ENCODE measurements at places on chromosomes 5 and 9.
A peak's percentile ranks its signal among the peaks of the same experiment; 100 is the strongest.

DNA sequence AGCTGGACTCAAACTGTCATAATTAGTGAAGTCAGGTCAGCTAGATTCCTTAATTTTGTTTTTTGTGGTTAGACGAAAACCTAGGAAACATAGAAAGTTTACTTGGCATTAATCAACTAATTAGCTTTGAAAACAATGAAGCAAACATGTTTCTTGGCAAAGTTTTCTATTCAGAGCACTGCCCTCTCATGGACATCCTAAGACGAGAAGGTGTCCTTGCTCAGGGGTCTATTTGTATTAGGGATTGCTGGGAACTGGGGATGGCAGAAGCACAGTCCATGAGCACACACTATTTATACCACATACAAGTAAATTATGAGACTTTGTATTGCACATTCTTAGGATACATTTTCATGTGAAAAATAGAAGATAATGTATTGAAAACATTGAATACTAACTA, 49.7 kb downstream of the POC5 start:
- DNase-seq = no peak

- no peak for DNase-seq
Observed at GRCh38 chr9:136952321-136952850, 313 bp downstream of the LCN12 start.

- no peak for DNase-seq
Observed at GRCh38 chr9:15885464-15885863, 332.6 kb downstream of the CCDC171 start.

- no peak for DNase-seq
Observed at GRCh38 chr9:85723215-85723614, 18.5 kb downstream of the AGTPBP1 start.

- no peak for DNase-seq
Observed at GRCh38 chr9:84139296-84140070, 158.9 kb downstream of the RMI1 start.

GRCh38 chr5:41219658-41220269, 6.4 kb upstream of the C6 start:
- no peak for DNase-seq

- no peak for DNase-seq
Observed at GRCh38 chr9:134216961-134217360, 52.6 kb upstream of the RNU6ATAC start.

GRCh38 chr5:137598399-137598798, 99.3 kb upstream of the SPOCK1 start:
- DNase-seq = no peak

DNA sequence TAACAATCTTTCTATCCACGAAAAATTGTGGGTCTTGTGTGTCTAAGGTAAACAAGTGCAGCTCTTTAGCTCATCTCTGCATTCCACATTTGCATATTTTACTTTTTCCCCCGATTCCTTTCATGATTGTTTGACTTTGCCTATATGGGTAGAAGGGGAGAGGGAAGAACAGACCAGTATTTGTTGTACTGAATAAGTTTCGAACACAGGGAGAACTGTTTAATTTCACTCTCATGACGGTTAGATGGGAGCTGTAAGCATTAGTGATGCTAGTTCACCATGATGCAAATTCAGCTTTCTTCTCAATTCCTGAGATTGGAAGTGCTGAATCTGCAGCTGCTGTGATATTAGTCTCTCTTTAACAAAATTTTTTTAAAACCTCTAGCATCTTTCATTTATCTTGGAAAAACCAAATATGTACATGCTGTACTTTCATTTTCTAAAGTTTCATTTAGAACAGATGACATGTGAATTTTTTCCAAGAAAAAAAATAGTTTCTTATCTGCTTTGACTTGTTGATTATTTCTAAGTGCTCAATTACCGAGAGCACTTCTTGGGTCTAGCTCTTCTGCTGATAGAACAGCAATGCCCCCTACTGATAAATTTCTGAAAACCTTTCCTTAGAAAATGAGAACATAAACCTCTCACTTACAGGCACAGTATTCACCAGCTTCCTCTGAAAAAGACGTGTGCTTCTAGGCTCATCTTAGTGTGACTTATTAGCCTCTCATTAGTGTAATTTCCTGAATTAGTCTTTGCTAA, 149.5 kb downstream of the BAAT start:
- DNase-seq = peak; percentile 16

DNA sequence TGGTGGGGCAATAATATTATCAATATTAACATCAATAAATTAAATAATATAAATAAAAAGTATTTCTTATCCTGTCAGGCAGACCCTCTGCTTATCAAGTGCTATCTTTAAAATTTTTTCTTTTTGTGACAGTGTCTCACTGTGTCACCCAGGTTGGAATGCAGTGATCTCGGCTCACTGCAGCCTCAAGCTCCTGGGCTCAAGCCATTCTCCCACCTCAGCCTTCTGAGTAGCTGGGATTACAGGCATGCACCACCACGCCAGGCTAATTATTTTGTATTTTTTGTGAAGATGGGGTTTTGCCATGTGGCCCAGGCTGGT, 53.2 kb downstream of the NDST1 start:
- DNase-seq = no peak

DNA sequence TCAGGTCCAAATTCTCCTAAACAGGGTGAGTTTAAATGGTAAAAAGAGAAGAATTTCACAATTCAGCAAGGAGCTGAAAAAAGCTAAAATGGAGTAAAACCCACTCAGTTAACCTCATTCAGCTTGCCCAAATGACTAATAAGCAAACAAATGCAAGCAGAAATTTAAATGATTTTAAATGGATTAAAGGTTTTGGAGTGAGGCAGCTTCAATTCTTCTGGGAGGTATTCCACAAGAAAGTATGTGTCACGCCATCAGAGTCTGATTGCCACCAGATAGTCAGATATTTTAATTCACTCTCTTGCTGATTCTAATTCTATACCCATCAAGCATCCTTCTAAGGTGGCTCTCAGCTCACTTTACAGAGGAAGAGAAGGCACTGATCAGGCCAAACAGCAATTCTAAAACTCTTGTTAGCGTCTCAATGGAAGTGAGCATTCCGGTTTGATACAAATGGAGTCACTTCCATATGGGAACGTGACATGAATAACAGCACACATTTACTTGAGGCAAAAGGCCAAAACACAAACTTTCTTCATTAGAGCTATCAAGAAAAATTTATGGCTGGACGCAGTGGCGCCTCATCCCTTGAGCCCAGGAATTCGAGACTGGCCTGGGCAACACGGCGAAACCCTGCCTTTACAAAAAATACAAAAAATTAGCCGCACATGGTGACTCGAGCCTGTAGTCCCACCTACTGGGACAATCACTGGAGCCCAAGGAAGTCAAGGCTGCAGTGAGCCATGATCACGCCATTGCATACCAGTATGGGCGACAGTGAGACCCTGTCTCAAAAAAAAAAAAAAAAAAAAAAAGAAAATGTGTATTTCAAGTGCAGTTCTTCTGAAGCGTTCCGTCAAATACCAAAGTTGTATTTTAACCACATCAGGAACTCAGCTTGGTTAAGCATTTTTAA, 2.0 kb downstream of the CLK4 start:
- no peak for DNase-seq

GRCh38 chr5:179124853-179125788, 64.9 kb downstream of the ZNF354C start:
- no peak for DNase-seq

GRCh38 chr9:86795047-86795442, 152.3 kb downstream of the GAS1 start:
- DNase-seq = no peak

GRCh38 chr9:21782205-21782604, 20.2 kb upstream of the MTAP start:
- DNase-seq = no peak

DNA sequence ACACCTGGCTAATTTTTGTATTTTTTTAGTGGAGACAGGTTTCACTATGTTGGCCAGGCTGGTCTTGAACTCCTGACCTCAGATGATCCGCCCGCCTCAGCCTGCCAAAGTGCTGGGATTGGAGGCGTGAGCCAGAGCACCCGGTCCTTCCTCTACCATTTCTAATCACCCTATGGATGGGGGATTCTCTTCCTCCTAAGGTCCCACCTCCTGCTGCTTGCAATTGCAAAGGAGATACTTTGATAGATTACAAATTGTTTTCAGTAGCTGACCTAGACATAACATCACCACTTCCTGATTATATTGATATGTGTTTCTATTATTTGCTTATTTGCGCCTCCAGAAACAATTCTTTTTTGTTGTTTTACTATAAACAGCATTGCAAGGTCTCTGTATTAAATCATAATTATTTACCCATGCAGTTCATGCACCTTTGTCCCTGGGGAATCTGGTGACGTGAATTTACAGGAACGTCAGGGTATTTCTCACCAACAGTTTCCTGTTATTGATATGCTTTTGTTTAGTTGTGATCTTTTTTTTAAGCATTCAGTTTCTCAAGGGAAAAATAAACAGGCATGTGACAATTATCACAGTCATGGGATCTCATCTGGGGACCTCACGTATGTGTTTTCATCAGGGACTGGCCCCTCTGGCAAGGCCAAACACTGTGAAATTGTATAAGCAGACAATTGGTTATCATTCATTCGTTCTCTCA, 43.2 kb downstream of the ESM1 start:
- DNase-seq = no peak

GRCh38 chr5:96006291-96006690, 44.6 kb upstream of the ELL2 start:
- no peak for DNase-seq

DNA sequence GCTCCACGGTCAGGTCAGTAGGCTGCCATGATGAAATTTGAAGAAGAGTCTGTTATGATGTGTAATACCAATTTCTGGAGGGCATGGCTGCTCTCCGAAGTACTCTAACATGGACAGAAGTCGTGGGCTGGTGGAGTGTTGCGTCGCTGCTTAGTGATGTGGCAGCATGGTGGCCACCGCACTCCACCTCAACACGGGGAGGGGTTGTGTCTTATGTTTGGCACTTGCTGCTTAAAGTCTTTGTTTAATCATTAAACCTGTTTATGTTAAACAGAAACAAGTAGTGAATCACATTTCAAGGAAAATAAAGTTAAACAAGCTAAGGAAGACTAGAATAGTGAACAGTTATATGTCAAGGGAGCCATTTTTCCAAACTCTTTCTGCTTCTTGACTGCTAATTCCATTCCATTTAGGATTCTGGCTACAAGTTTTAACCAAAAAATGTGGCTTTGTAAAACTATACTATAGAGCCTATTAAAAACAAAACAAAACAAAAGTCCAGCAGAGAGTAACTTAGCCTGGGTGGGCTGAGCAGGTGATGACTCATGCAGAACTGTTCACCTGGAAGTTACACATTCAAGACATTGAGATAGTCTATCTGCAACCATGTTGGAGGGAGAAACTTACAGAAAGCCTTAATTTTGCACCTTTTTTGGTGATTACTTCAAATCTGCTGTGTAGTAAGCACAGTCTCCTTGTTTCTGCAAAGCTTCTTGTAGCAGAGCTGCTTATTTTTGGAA, 9.5 kb downstream of the HABP4 start:
- no peak for DNase-seq

GRCh38 chr5:173035904-173036707, 20.0 kb upstream of the CREBRF start:
- DNase-seq = no peak

DNA sequence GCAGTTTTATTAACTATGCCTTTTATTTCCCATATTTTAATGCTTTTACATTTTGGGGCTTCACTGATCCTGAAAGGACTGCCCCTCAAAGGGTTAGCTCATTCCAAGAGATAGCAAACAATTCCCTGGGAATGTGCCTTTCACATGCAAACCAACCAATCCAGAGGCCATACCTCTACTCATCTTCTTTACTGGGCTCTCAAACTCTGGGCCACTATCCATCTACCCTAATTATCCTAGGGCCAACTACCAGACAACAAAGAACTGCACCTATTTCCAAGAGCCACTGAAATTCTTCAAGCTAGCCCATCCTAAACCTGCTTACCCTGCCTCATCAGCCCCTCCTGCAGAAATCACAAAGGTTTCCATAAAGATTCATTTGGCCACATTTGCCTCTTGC, 364.7 kb downstream of the CDH12 start:
- no peak for DNase-seq

DNA sequence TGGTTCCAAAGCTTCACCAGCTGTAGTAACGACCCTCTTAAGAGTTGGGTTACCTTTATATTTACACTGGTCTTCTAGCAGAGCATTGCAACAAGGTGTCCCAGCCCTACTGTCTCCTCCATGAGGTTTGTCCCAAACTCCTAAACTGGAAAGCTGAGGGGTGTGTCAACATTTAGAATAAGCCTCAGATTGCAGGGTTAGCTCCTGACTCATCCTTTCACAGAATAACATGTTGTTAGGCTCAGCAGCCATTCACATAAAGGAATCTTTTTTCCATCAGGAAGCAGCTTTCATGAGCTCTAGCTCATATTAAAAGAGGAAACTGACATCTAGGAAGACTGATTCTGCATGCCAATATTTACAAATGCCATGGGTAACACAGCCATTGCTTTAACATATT, 238.7 kb downstream of the EFNA5 start:
- DNase-seq = no peak

- no peak for DNase-seq
Observed at GRCh38 chr5:149164731-149165130, 23.4 kb downstream of the ABLIM3 start.

GRCh38 chr5:152711801-152712388, 306.8 kb upstream of the NMUR2 start:
- no peak for DNase-seq

DNA sequence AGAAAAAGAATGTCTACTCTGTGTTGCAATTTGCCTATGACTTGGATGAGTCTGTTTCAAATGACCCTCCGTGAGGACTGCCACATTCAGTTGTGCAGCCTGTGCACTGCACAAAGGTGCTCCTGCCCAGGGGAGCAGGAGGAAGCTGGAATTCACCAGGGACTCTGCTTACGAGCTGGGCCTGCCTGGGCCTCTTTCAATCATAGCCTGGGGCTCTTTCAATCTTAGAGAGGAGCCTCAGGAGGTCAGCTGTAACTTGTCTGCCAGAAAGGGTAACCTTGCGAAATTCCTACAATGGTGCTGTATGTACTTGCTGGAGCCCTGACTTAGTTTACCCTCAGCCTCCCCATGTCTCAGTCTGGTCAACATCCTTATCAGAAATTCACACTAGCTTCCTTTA, 8.4 kb upstream of the SFXN1 start:
- DNase-seq = no peak

GRCh38 chr9:68653141-68653595, 51.9 kb upstream of the PIP5K1B start:
- DNase-seq = no peak

DNA sequence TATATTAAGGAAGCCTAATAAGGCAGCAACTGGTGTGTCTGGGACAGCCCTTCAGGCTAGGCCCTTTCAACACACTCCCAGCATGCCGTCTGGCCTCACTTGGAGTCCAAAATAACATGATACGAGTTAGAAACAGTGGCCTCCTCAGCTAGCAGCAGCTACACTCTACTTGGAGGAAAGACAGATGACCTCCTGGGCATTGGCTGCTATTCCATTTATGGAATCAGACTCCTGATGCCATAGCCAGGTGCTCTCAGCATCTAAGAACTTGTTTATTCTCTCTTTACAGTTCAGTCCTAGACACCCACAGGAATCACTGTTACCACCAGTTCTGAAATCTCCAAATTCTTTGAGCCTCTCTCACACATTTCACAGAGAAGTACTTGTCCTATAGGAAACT, 31.8 kb downstream of the RUSC2 start:
- DNase-seq = no peak

GRCh38 chr5:109936996-109937395, 247.3 kb downstream of the MAN2A1 start:
- DNase-seq = no peak

All from left renal pelvis (tissue), 4 donors.